ENCODE measurements at places on chromosomes 1 and 21.

DNA sequence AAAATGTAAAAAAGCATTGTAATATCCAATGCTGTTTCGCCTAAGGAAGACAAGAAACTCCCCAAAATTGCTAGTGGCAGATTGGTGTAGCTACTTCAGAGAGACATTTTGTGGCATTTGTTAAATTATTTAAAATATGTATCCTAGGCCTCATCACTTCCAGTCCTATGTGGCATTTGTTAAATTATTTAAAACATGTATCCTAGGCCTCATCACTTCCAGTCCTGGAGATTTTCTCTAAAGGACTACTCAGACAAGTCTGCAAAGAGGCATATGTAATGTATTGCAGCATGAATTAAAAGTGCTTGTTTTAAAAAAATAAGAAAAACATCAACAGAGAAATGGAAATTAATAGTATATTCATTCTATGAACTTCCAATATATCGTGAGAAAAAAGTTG is 95.6 kb upstream of the KCTD3 start:
- no peak for DNase-seq

GRCh38 chr1:16442941-16443340 is 2.4 kb downstream of the NECAP2 start:
- DNase-seq, result no peak

- DNase-seq, result peak; percentile 49
Measured at GRCh38 chr1:26472320-26472900, at the start of gene HMGN2. Gene HMGN2 (plus strand): TSS chr1:26472440. CDS start chr1:26472613, 173 bp downstream.

- no peak for DNase-seq
Measured at GRCh38 chr1:56120021-56120420, 459.3 kb downstream of the PLPP3 start.

DNA sequence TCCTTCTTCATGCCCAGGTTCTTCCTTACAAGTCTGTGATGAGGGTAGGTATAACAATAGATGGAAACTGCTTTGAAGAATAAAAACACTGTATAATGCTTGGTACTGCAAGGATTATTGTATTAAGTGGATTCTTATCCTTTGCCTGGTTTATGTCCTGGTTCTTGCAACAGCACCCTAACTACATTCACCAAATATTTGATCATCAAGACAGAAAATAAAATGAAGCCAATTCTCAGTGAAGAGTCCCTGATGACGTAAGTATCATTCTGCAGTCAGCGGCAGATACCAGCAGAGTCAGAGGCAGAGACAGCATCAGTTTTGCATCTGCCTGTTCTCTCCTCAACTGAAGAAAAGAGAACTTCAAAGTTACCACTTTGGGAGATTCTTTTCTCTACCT is 19.7 kb downstream of the ARHGEF11 start:
- peak; percentile 23 for DNase-seq

DNA sequence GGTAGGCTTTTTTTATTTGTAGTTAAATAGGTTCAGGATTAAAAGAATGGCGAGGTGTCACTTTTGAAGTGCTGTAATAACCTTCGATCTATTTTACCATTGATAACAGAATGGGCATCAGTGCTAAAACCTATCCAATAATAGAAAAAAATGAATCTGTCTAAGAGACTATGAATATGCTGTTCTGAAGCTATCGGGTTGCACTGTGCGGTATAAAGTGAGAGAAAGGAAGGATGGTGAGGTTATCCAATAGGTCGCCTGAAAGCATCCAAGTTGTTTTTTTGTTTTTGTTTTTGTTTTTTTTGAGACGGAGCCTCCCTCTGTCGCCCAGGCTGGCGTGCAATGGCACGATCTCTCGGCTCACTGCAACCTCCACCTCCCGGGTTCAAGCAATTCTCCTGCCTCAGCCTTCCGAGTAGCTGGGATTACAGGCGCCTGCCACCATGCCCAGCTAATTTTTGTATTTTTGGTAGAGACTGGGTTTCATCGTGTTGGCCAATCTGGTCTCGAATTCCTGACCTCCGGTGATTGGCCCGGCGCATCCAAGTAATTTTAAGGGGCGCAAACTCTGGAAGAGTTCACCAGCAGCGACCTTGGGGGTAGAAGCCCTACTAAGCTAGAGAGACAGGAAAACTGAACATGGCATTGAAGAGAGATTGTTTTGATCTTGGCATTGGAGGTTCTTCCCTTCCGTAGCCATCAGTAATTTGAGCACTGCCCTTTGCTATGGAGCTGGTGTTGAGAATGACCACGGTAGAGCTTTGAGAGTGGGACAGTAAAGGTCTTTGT is 8.7 kb upstream of the MDM4 start:
- DNase-seq, result no peak

DNA sequence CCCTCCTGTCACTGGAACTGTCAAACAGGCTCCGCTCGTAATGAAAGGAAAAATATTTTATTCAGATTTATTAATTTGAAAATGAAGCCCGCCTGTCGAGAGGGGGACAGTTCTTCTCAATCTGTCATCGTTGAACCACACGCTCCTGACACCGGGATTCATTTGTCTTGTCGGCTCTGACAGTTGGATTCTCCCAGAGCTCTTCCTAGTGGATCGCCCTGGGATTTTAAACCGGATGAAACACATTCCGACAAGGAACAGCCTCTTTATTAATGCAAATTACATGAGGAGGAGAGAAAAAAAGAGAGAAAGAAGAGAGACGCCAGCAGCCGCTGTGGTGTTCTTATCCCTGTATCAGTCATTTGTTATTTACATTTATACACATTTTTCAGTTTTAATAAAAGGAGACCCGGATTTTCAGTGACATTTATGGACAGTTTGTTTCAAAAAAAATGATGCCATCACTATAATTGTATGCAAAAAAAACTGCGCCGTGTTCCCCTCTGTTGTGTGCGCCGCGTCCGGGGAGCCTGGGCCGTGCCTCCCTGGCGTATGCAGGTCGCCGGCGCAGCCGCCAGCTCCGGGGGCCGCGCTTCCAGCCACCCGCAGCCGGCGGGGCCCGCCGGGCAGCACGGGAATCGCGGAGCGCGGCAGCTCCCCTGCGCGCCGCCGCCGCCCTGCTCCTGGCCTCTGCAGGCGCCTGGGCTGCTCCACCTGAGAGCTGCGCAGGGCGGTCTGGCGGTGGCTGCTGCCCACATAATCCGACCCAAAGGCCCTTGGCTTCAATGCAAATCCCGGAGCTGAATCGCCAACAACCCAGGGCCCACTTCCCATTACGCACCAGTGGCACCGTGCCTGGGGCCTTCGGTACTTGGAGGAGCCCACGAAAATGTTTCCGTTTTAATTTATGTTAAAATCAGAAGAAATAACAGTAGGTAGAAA is 237.9 kb upstream of the PBX1 start:
- no peak for DNase-seq

- no peak for DNase-seq
Measured at GRCh38 chr21:44046734-44047133, 34.6 kb downstream of the TRAPPC10 start.

- no peak for DNase-seq
Measured at GRCh38 chr1:90273241-90273774, 278.4 kb downstream of the ZNF326 start.

All from AG09309 (cell line).